Hematopoietic multipotent progenitor cell treated with erythropoietin and hydrocortisone succinate and interleukin-3 and kit ligand, for 17 days (in vitro differentiated cells): ENCODE measurements at places on chromosomes 2 and 18.

DNA sequence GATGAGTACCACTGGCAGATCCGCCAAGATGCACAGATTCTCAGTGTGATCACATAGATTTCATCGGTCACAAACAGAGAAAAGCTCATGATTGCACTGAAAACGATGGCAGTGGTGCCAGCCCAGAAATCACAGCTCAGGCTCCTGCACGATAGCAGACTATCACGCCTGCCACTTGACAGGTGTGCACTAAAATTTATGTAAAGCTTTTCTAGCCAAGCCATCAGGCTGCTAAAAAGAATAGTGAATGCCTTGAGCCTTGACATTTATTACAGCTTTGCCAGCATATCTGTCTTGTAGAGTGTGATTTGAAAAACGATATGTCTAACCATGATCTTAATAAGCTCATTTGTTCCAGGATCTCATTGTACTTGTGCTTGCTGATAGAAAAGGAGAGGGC is 409.5 kb upstream of the CWC22 start:
- no peak for DNase-seq

- DNase-seq: no peak
Measured at GRCh38 chr18:7645756-7646155, 78.6 kb downstream of the PTPRM start.

DNA sequence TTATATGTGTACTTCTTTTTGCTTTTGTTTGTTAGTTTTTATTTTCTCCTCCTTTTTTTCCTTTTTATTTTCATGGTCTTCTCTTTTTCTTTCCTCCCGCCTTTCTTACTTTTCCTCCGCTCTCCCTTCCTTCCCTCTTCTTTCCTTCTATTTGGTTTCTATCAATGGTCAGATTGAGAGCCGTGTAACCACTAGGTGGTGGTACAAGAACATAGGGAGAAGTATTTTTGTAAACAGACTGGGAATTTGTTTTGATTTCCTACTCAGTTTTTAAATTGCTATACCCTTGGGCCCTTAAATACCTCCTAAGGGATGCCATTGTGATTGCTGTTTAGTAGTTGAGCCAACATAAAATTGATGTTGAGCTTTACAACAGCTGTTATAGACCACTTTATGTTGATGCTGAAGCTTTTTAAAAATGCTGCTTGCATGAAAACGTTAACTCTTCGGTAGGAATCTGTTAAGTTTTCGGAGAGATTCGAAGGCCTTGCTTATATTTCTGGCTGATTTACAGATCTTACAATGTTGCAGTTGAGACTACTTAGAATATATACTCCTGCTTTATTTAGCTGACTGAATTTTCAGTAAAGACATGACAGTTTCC is 124.2 kb downstream of the UBE2E3 start:
- peak; percentile 52 for DNase-seq

DNA sequence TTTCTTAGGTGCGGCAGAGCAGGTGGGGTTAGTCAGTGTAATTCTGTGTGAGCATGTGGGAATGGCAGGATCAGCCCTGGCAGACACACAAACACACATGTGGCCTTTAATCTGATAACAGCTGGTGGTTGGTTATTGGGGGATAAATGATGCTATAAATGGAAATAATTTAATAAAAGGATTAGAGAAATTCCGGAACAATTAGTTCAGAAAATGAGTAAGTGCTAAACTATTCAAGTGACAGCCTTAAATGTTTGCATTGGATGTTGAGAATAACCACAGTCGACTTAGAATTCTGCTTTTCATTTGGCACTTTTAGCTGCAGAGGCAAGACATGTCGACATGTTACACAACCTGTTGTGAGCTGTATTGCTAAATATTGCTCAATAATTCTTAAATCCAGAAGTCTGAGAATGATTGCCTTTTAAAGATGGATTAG is 7.2 kb downstream of the SMYD1 start:
- no peak for DNase-seq
